ENCODE measurements at places on chromosomes 4 and X.

GRCh38 chrX:1222531-1223241 lies 10.2 kb upstream of the CRLF2 start:
- no peak for DNase-seq

DNA sequence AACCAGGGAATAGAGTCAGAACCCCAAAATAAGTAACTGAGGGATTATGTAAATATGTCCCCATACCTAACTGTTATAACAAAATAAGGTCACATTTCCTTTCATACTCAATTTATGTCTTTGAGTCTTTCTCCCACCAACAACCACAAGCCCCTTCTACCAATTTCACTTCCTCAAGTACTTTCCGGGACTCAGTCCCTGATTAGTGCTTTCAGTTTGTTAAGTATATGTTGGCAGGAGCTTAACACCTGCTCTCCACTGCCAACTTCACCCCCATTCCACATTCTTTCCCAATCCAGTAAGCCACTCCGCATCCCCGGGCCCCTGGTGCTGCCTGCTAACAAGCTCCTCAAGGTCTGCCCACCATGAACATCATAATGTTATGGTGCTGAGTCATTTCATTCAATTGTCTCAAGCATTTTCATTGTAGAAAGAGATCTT lies 71.3 kb upstream of the SPRY1 start:
- DNase-seq: peak; percentile 89

GRCh38 chrX:123303429-123303828 lies 119.4 kb downstream of the GRIA3 start:
- no peak for DNase-seq

DNA sequence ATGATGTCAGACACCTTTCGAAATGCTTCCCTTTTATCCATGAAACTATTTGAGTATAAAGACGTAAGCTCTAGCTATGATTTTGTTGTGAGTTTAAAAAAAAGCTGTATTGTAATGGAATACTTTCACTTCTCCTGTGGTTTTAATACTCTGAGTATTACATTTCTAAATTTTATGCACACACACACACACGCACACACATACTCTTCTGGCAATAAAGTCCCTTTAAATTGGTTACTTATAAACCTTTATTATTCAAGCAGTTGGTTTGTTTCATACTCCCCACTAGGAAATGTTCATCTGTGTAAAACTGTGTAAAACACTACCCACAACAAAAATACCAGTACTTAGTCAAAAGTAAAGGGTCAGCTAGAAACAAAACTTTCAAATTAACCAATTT lies 18.2 kb downstream of the VAMP7 start:
- no peak for DNase-seq

- DNase-seq: peak; percentile 76
These were observed 2.3 kb upstream of the SOWAHD start for GRCh38 chrX:119755981-119756533.

DNA sequence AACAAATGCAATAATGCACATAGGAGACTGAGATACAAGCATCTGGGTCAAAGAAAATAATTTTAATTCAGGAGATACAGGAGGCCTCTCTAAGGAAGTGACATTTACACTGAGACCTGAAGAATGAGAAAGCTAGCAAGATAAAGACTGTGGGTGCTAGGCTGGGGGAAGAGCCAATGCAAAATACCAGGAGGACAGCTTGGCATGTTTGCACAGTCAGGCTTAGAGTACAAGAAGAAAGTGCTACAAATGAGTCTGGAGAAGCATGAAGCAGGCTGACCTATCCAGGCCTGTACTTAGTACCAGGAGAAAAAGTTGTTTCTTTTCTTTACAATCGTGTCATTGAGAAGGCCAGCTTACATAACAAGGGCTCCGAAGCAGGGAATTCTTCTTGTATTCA lies 56.9 kb downstream of the GABRB1 start:
- DNase-seq: no peak

GRCh38 chr4:147532896-147533295 lies 52.0 kb downstream of the EDNRA start:
- DNase-seq: no peak

DNA sequence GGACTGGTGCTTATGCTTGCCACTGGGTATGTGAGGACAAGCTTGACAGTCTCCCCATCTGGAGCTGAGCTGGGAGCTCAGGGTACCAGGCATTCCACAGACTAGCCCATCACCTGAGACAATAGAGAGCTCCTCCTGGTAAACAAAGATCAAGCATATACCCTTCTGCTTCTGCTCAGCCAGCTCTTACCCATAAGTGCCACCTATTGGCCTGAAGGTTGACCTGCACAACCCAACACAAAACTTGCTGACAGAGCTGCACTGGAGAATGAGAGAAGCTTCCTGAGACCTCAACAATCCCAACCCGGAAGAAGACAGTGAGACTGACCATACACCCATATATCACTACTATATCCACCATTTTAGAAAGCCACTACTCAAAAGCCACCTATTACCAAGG lies 1049.2 kb upstream of the INTU start:
- no peak for DNase-seq

GRCh38 chr4:121943941-121944340 lies 7.9 kb downstream of the TRPC3 start:
- DNase-seq: no peak

- DNase-seq: no peak
These were observed 1801.3 kb upstream of the PCDH10 start for GRCh38 chr4:131347816-131348215.

DNA sequence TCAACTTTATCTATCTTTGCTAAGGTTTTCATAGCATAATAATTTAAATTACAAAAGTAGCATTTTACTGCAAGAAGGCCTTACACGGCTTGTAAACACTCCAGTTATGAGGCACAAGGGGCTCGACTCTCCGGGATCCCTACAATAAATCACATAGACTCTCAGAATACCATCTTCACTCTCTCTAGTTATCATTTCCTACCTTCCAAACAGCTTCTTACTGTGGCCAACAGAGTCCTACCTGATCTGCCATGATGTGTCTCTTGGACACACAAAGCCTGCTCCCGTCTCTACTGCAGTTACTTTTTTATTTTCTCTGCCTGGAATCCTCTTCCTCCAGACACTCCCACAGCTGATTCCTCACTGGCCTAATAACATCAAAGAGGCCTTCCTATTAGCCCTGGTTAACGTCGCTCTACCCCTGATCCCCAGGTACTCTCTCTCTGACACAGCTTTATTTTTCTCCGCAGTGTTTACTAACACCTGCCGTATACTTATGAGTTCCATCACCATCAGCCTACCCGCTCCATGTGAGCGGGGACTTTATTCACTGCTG lies 559.6 kb upstream of the DIPK2B start:
- no peak for DNase-seq

DNA sequence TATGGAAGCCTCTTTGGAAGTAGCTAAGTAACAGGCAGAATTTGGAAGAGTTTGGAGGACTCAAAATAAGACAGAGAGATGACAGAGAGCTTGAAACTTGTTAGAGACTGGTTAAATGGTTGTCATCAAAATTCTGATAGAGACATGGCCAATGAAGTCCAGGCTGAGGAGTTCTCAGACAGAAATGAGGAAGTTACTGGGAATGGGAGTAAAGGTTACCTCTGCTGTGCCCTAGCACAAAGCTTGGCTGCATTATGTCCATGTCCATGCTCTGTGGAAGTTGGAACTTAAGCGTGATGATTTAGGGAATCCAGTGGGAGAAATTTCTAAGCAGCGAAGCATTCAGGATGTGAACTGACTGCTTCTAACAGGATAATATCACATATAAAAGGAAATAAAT lies 146.2 kb upstream of the NDST4 start:
- no peak for DNase-seq

- DNase-seq: no peak
These were observed 124.5 kb upstream of the AGA start for GRCh38 chr4:177566691-177567090.

DNA sequence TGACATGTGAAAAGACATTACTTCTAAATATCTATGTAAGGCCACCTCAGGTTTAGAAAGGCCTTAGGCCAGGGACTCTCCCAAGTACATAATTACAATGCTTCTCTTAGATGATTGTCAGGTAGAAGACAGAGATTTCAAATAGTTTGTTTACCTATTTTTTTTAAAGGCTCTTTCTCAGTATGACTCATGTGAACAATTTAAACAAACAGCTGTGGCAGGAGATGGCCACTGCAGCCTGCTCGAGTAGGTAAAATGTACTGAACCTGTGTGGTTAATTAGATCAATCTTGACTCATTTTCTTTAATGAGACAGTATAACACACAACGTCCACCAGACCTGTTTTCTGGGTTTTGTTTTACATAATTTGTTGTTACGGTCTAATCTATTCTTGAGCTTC lies 50.2 kb downstream of the LEF1 start:
- peak; percentile 22 for DNase-seq

DNA sequence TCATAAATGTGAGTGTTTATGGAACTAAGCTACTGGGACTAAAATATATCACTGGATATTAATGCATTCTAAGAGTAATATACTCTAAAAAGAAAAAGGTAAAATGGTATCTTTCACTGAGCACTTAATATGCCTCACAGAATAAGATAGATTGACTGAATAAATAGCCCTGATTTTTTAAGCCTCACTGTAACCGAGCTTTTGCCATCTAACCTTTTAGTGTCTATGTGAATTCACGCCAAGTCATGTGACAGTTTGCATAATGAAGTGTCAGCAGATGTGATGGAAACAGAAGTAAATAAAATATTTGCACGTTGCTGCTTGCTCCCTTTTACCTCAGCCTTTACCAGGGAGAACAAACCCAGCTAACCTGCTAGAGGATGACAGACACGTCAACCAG lies 119.7 kb upstream of the NWD2 start:
- no peak for DNase-seq

DNA sequence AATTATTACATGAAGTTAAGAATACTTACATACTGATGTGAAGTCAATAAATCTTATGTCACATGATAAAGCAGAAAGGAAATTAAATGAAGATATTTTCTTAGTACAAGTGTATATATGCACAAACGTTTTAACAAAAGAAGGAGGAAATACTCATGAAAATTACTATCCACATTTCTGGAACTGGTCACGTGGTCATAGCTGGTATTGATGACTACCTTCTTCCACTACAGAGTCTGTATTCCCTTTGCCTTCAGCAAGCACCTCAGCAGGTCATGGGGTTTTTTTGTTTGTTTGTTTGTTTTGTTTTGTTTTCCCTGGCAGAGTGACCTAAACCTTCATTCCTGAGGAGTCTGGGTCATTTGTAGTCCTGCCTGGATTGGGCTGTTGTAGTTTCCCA lies 174.9 kb upstream of the BANK1 start:
- no peak for DNase-seq

DNA sequence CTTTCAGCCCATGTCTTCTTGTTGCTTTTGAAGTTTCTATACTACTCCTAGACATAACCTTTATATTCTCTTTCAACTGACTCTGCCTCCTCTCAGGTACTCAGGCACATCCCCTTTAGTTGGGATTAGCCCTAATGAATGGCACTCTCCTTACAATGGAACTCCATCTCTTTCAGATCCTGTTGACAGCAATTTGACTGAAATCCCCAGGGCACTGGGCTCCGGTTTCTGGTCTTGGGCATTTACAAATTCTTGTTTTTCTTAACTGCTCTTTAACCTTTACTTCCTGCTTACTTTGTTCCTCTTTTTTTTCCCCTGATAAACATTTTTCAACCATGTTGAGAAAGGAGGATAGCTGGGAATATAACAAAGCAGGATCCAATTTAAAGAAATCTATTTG lies 68.9 kb downstream of the ENOX2 start:
- DNase-seq: no peak

GRCh38 chrX:119636419-119636818 lies 30.2 kb upstream of the NKRF start:
- DNase-seq: no peak

GRCh38 chr4:147355847-147356246 lies 125.0 kb upstream of the EDNRA start:
- no peak for DNase-seq

GRCh38 chr4:186875476-186875875 lies 151.8 kb upstream of the FAT1 start:
- no peak for DNase-seq

GRCh38 chr4:76305033-76305687 lies 1.4 kb upstream of the STBD1 start:
- no peak for DNase-seq

DNA sequence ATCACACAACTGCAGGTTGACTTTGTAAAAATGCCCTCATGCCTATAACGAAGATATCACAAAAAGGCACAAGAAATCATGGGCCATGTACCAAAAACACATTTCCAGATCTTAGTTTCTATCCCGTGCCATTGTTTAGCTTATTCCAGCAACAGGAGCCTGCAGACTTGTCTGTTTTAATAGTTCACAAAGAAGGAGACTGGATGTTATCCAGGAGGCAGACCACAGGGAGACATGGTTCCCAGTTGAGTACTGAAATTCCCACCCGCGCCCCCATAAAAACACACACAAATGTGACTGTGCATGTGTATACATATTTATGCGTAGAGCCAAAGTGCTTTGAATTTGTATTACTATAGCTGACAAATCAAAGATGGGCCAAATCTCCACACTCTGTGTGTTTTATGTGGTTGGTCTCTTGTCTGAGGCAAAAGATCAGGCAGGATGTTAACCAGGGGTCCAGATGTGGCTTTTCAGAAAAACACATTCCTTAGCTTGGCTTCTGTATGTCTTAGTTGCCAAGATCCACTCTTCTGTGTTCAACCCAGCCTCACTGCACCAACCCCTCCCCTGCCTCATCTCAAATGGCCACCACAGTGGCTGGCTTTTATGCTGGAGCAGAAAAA lies 469.2 kb upstream of the DIPK2B start:
- DNase-seq: no peak

- DNase-seq: no peak
These were observed 21.4 kb upstream of the PPP2R2C start for GRCh38 chr4:6493658-6494304.

DNA sequence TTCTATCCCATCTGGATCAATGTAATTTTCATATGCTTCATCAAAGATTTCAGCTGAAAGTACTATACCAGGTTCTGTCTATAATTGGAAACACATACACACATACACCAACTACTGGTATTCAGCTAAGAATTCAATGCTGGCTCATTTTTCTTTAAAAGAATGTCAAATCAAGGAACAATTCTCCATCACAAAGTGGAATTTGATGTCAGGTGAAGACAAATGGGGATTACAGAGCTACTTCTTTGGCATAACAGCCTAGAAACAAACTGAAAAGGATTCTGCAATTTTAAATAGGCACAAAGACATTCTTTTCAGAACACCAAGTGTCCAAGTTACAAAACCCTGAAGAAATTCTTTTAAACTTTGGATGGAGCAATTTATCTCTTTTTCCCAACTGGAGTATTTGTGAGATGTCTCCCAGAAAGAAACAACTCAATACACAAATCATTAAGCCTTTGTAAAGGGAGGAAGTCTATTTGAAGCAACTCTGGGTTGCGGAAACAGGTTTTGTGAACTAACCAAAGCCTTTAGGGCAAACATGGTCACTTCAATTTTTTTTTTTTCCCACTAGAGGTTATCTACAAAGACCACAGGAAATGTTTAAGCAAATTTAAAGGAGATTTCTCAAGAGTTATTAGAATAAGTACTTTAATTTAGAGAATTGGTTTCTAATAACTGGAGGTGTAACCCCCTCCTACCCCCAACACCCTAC lies 1.9 kb upstream of the FAM9C start:
- DNase-seq: no peak
